A549 treated with CpdA at 1 μM for 4 hours (cell line): ENCODE measurements at places on chromosomes 4 and X. TPM values are rescaled to one million over a fixed set of nuclear protein-coding genes. Genes with fewer than 3 reads are reported as not detected.

The GABRE gene
- 21.5 to 29.3 TPM (median 26.0 TPM) in 5 replicates for total RNA-seq

The CLCN5 gene
- 1.9 to 3.3 TPM (median 2.3 TPM) in 5 replicates for total RNA-seq

The SHISA3 gene
- not detected in 5 replicates for total RNA-seq

The EVC gene
- total RNA-seq: 9.0 to 14.6 TPM (median 12.1 TPM) in 5 replicates

The CT45A10 gene
- total RNA-seq: 0.27 to 0.37 TPM (median 0.29 TPM) in 3 of 5 replicates, not detected in the others

The TMSB15C gene
- total RNA-seq: 0.13 to 0.34 TPM (median 0.26 TPM) in 5 replicates

The PDLIM3 gene
- 0.13 to 0.31 TPM (median 0.20 TPM) in 4 of 5 replicates, not detected in the other for total RNA-seq

The PROM1 gene
- total RNA-seq: 0.03 to 0.18 TPM (median 0.07 TPM) in 4 of 5 replicates, not detected in the other

The SPARCL1 gene
- not detected in 5 replicates for total RNA-seq

The GPR50 gene
- total RNA-seq: 0.11 to 0.22 TPM (median 0.18 TPM) in 4 of 5 replicates, not detected in the other
